Activated naive CD8-positive, alpha-beta T cell treated with anti-CD3 and anti-CD28 coated beads, Interleukin-2, amount 10 ng/mL, durations not matched to agents 7 days and 5 days (primary cell): ENCODE measurements at places on chromosomes 2 and 18. TPM values are rescaled to one million over a fixed set of nuclear protein-coding genes. Genes with fewer than 3 reads are reported as not detected.

GRCh38 chr2:206990360-206990759 is 51.0 kb downstream of the CPO start:
- no peaks in the 10 kb centered on the region for H3K27me3 ChIP-seq
- DNase-seq: no peak
- H3K36me3 ChIP-seq: no peaks in the 10 kb centered on the region
- no peak overlapping the region for H3K4me3 ChIP-seq
- peaks cover 13% of the 10 kb centered on the region for H3K4me1 ChIP-seq

DNA sequence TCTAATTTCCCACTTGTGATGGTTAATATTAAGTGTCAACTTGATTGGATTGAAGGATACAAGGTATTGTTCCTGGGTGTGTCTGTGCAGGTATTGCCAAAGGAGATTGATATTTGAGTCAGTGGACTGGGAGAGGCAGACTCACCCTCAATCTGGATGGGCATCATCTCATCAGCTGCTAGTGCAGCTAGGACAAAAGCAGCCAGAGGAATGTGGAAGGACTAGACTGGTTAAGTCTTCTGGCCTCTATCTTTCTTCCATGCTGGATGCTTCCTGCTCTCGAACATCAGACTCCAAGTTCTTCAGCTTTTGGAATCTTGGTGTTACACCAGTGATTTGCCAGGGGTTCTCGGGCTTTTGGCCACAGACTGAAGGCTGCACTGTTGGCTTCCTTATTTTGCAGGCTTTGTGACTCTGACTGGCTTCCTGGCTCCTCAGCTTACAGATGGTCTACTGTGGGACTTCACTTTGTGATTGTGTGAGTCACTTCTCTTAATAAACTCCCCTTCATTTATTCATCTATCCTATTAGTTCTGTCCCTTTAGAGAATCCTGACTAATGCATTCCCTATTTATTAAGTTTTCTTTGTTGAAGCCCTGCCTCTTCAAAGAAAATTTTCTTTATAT is 1087.5 kb upstream of the NXPH2 start:
- no peaks in the 10 kb centered on the region for H3K27me3 ChIP-seq
- DNase-seq: no peak
- H3K4me3 ChIP-seq: no peak overlapping the region
- no peaks in the 10 kb centered on the region for H3K4me1 ChIP-seq
- H3K27ac ChIP-seq: no peak overlapping the region

- H3K4me1 ChIP-seq: no peaks in the 10 kb centered on the region
- DNase-seq: no peak
- H3K4me3 ChIP-seq: no peak overlapping the region
- H3K27ac ChIP-seq: no peak overlapping the region
- H3K27me3 ChIP-seq: no peaks in the 10 kb centered on the region
Measured at GRCh38 chr2:151730262-151730975, 3.9 kb downstream of the NEB start.

DNA sequence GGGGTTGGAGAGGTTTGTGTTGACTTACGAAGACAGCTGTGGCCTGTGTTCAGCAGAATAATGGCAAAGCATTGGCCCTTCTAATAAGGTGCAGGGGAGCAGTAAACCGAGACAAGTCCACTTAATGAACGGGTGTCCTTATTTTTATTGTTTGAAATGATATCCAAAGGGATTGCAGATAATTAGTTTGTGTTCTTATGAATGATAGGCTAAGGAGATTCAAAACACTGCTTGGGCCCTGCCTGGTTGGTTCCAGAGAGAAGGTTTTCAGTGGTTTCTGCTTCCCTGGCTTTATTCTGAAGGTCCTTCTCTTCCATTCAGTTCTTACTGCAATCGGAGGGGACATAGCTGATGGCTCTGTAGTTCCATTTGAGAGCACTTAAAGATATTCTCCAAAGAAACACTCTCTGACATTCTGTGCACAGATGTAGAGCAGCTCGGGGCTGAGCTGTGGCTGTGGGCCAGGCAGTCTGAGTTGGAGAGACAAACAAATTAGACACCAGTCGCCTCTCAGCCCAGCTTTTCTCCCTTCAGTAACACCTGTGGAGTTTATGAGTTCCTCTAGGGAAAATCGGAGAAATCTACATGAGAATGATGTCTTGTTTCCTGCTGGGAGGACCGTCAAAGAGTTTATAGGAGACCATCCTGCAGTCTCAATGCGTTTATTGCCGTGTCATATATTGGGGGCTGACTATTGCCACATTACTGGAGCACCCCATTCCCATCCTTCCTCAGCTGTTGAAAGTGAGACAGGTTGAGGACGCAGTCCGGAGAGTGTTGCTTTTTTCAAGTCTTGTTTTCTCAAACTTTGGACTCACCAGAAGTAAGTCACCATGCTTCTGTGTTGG is 6.5 kb downstream of the GREB1 start:
- no peaks in the 10 kb centered on the region for H3K4me1 ChIP-seq
- DNase-seq: no peak
- H3K4me3 ChIP-seq: no peak overlapping the region
- H3K36me3 ChIP-seq: no peaks in the 10 kb centered on the region
- H3K27ac ChIP-seq: no peak overlapping the region
- peaks cover 8% of the 10 kb centered on the region for H3K27me3 ChIP-seq

DNA sequence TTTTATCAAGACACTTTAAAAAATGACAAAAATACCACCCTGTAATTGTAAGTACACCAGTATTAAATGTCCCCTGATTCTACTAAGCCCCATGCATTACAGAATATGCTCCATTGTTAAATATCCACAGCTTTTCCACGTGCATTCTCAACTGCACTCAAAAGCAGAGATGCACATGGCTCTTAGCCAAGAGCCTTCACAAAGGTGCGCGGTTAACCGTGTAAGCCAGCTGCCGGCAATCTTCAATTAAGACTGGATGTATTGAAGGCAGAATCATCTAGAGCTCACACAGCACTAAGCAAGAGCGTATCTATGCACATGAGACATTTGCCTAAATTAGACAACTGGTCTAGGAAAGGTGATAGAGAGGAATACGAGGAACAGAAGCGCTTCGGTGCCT is 278.3 kb downstream of the NAPG start:
- no peak for DNase-seq
- no peak overlapping the region for H3K27ac ChIP-seq
- H3K4me1 ChIP-seq: no peaks in the 10 kb centered on the region
- no peaks in the 10 kb centered on the region for H3K36me3 ChIP-seq
- H3K4me3 ChIP-seq: no peak overlapping the region

GRCh38 chr2:10415048-10415447 is 33.1 kb downstream of the ODC1 start:
- H3K4me1 ChIP-seq: peaks cover 12% of the 10 kb centered on the region
- DNase-seq: no peak
- H3K27me3 ChIP-seq: no peaks in the 10 kb centered on the region
- peaks cover 3% of the 10 kb centered on the region for H3K36me3 ChIP-seq

DNA sequence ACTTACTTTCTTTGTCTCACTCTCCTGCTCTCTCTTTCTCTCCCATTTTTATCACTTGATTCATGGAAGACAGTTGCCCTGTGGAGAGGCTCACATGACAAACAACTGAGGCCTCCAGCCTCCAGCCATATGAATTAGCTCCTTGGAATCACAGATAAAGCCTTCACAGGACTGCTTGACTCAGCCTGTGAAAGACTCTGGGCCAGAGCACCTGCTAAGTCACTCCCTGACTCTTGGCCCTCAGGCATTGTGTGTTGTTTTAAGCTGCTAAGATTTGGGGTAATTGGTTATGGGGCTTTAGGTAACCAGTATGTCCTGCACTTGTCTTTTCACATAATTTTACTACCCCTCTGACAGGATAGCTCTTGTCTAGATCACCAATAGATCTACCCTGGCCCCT is 334.9 kb downstream of the SOX11 start:
- no peaks in the 10 kb centered on the region for H3K36me3 ChIP-seq
- H3K27me3 ChIP-seq: no peaks in the 10 kb centered on the region
- H3K4me3 ChIP-seq: no peak overlapping the region
- H3K27ac ChIP-seq: no peak overlapping the region
- DNase-seq: no peak

DNA sequence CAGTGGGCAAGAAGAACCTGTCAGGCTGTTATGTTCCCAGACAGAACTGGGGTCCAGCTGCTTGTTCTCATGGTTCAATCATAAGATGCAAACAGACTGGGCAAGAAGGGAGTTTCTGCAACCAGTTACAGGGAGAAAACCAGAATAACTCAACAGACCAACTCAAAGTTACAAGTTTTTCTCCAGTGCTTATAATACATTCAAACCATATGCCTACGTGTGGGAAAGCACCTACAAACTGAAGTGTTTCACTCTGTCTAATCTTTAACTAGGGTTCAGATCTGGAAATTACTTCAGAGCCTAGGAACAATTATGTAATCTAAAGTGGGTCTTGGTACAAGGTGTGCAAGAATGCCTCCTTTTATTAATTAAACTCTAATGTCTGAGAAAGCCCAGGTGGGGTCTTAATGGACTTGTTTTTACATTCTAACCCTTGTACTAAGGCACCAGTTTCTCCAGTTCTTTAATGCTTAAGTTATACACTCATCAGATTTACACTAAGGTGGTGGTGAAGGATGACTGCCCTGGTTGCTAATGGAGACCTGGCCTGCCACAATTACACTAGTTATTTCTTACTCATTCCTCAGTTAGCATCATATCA is 951.9 kb downstream of the TSN start:
- H3K27me3 ChIP-seq: no peaks in the 10 kb centered on the region
- no peak overlapping the region for H3K27ac ChIP-seq
- DNase-seq: no peak
- H3K4me3 ChIP-seq: no peak overlapping the region

DNA sequence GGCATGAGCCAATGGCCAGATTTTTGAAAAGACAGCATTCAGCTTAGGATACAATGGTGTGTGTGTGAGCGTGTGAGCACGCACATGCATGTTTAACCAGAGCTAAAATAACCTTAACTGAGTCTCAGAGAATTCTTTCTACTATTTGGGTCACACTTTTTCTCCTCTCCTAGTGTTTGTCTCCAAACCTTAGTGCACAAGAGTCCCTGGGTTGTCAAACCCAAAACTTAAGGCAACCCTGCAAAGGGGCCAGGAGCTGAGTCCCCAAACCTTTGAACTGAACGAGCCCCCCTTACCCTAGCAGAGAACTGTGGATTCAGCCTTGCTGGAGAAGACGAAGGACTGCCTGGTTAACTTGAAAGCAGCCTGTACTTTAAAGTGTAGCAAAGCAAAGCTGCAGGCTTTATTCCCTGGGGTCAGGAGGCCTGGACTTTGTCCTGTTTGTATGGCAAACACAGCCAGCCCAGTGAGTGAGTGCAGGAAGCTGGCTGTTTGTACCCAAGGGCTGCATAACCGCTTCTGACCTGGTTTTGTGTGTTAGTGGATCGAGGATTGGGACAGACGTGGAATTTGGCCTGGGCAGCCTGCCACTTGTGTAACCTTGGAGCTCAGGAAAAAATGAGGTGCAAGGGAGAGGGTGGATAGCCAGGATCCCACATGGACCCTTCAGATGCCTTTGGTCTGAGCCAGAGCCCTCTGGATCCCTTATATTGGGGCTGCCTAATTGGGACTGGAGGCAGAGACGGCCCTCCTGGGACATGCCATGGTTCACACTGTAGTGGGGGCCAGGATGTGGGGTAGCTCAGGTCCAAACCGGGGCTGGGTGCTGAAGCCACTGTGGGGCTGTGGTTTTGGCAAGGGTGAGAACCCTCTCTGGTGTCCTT is 6.4 kb upstream of the PSMD1 start:
- H3K27me3 ChIP-seq: peaks cover 21% of the 10 kb centered on the region
- peaks cover 25% of the 10 kb centered on the region for H3K4me1 ChIP-seq
- no peak overlapping the region for H3K27ac ChIP-seq
- H3K4me3 ChIP-seq: no peak overlapping the region
- no peak for DNase-seq

- peaks cover 36% of the 10 kb centered on the region for H3K36me3 ChIP-seq
- DNase-seq: no peak
- H3K4me1 ChIP-seq: peaks cover 11% of the 10 kb centered on the region
- no peaks in the 10 kb centered on the region for H3K27me3 ChIP-seq
- H3K27ac ChIP-seq: no peak overlapping the region
- no peak overlapping the region for H3K4me3 ChIP-seq
Measured at GRCh38 chr2:65015731-65016130, 26.5 kb downstream of the SLC1A4 start.

DNA sequence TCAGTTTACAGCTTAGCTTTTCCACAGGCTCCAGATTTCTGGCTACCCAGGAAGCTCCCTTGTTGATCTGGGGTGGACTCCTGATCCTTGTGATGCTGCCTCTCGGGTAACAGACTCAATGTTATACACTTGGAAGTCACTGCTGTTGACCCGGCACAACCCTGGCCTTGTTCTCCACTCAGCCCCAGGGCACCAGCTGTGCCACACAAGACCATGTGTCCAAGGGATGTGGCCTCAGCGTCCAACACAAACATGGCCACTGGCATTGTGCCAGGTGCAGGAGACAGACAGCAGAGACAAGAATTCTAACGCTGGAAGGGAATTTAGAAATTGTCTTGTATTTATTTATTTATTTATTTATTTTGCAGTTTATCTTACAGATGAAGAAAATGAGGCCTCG is 39.0 kb upstream of the PPP4R1 start:
- DNase-seq: no peak
- H3K4me3 ChIP-seq: no peak overlapping the region
- no peaks in the 10 kb centered on the region for H3K36me3 ChIP-seq
- H3K4me1 ChIP-seq: no peaks in the 10 kb centered on the region
- no peak overlapping the region for H3K27ac ChIP-seq
- H3K27me3 ChIP-seq: peaks cover 10% of the 10 kb centered on the region

DNA sequence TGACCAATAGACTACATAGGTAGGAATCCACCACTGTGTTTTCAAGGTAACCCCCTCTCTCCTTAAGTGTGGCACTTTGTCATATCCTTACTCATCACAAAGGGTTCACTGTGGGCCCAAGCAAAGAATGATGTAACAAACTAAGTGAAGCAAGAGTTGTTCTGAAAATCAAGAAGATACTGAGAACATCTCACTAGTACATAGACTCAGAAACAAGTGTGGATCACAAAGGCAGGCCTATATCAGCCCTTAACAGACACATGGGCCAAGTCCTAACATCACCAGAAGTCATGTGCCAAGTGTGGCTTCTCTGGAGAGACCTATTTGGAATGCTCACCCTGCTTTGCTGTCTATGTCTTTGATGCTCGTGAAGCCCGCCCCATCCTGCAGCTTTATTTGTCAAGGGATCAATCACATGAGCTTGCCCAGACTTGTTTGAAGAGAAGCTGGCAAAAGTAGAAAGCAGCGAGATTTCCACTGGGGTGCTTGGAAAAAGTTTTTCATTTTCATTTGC is 131.2 kb upstream of the TTC39C start:
- H3K36me3 ChIP-seq: peaks cover 1% of the 10 kb centered on the region
- no peak overlapping the region for H3K27ac ChIP-seq
- DNase-seq: no peak
- no peak overlapping the region for H3K4me3 ChIP-seq

DNA sequence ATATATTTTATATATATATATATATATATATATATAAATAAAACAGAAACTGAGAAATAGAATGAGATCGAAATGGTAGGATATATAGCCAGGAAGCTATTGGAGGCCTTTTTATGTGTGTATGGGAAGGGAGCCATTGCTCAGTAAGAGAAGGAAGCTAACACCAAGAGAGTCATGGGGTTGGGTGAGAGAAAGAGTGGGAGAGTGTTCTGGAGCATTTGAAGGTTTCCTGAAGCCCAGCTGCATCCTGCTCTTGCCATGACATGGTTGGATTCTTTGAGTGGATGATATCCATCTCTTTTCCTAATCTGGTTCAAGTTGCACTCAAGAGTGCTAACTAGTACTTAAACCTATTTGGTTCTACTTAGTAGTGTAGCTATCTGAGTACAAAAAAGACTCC is 282.3 kb downstream of the DYSF start:
- no peak for DNase-seq
- no peaks in the 10 kb centered on the region for H3K4me1 ChIP-seq
- no peaks in the 10 kb centered on the region for H3K27me3 ChIP-seq

The ANKRD29 gene
- not detected for total RNA-seq

The CRYGC gene
- total RNA-seq: not detected
